ENCODE measurements at places on chromosomes 1 and 21. TPM values are rescaled to one million over a fixed set of nuclear protein-coding genes. Genes with fewer than 3 reads are reported as not detected.

The PALMD gene
- 0.13 TPM for total RNA-seq

The DPYD gene
- 1.1 TPM for total RNA-seq

The MROH7 gene
- total RNA-seq: 0.13 TPM

The GJB3 gene
- total RNA-seq: 0.98 TPM

The ZBED6 gene
- 16.2 TPM for total RNA-seq

The ANKRD34A gene
- 1.0 TPM for total RNA-seq

The CD1E gene
- total RNA-seq: not detected

The PADI2 gene
- 9.3 TPM for total RNA-seq

The PDZK1IP1 gene
- total RNA-seq: 122 TPM

The OR2T29 gene
- total RNA-seq: not detected

The GNAI3 gene
- total RNA-seq: 5.2 TPM

The IGSF3 gene
- 30.8 TPM for total RNA-seq

The RNU1-2 gene
- under 0.01 TPM for total RNA-seq

The FAM151A gene
- not detected for total RNA-seq

The GBP1 gene
- 19.9 TPM for total RNA-seq

The SPRR2F gene
- not detected for total RNA-seq

The KCNE1 gene
- total RNA-seq: under 0.01 TPM

The SYCP1 gene
- not detected for total RNA-seq

The CLDN8 gene
- not detected for total RNA-seq

The FALEC gene
- total RNA-seq: 0.49 TPM

The GOLT1A gene
- not detected for total RNA-seq

The OR2T2 gene
- not detected for total RNA-seq

The CTH gene
- total RNA-seq: 5.9 TPM

The NBPF4 gene
- not detected for total RNA-seq

The NR0B2 gene
- not detected for total RNA-seq
